ENCODE measurements at places on chromosomes 16 and 17.

DNA sequence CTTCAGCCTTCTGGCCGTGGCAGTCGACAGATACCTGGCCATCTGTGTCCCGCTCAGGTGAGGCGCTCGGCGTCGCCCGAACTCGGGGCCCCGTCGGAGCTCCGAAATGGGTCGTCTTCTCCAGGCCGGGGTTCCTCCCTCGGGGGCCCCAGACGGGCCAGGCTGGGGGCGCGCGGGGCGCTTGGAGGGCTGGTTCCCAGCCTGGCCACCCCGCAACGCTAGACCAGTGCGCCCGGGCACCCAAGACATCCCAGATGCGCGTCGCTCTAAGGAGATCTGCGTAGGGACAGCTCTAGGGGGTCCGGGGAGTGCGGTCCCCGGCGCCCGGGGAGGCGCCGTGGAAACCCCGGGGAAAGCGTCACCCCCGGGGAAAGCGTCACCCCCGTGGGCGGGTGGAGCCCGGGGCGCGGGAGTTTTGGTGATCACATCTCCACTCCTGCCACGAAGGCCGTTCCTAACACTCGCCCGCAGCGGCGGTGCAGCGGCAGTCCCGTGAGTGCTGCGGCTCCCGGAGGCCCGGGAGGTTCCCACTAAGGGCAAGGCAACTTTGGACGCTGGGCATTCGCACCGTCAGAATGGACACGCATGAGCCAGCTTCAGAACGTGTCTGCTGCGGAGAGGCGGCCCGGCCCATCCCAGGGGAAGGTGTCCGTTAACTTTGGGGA lies 729 bp downstream of the ADORA2B start:
- DNase-seq = peak; percentile 14

GRCh38 chr16:57352636-57353047 lies 5.9 kb upstream of the CCL22 start:
- DNase-seq = no peak

DNA sequence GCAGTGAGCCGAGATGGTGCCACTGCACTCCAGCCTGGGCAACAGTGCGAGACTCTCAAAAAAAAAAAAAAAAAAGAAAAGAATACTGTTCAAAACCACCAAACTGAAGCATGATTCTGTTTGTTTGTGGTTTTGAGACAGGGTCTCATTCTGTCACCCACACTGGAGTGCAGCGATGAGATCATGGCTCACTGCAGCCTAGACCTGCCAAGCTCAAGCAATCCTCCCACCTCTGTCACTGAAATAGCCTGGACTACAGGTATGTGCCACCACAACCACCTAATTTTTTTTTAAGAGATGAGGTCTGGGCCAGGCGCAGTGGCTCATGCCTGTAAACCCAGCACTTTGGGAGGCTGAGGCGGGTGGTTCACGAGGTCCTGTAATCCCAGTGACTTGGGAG lies 4.3 kb downstream of the SUMO2 start:
- no peak for DNase-seq

DNA sequence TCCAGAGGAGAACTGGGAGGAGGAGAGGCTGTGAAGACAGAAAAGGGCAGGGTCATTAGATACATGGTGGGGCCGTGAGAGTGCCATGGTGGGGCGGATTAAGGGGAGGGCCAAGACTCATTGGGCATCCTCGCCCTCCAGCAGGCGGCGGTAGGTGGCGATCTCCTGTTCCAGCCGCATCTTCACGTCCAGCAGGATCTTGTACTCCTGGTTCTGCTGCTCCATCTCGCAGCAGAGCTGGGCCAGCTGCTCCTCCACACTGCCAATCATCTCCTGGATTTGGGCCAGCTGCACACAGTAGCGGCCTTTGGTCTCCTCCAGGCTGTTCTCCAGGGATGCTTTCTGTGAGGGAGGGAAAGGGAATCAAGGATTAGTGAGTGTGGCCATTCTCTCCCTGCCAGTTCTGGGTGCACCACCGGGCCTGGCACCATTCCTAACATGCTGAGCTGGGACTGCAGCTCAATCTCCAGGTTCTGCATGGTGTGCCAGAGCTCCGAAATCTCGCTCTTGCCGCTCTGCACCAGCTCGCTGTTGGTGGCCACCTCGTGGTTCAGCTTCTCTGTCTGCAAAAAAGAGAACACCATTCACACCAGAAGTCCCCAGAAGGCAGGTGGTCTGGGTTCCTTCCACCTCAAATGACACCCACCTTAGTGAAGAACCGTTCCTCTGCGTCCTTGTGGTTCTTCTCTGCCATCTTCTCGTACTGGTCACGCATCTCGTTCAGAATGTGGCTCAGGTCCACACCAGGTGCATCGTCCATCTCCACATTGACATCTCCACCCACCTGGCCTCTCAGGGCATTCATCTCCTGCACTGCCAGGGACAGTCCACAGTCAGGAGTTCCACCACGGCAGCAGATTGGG lies 129.0 kb downstream of the CCDC144A start:
- no peak for DNase-seq

DNA sequence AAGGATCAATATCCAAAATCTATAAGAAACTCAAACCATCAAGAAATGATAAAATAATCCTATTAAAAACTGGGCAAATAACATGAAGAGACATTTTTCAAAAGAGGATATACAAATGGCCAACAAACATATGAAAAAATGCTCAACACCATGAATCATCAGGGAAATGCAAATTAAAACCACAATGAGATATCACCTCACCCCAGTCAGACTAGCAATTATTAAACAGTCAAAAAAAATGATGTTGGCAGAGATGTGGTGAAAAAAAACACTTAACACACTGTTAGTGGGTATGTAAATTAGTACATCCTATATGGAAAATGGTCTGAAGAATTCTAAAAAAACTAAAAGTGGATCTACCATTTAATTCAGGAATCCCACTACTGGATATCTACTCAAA lies 379.0 kb upstream of the SOX9 start:
- no peak for DNase-seq

DNA sequence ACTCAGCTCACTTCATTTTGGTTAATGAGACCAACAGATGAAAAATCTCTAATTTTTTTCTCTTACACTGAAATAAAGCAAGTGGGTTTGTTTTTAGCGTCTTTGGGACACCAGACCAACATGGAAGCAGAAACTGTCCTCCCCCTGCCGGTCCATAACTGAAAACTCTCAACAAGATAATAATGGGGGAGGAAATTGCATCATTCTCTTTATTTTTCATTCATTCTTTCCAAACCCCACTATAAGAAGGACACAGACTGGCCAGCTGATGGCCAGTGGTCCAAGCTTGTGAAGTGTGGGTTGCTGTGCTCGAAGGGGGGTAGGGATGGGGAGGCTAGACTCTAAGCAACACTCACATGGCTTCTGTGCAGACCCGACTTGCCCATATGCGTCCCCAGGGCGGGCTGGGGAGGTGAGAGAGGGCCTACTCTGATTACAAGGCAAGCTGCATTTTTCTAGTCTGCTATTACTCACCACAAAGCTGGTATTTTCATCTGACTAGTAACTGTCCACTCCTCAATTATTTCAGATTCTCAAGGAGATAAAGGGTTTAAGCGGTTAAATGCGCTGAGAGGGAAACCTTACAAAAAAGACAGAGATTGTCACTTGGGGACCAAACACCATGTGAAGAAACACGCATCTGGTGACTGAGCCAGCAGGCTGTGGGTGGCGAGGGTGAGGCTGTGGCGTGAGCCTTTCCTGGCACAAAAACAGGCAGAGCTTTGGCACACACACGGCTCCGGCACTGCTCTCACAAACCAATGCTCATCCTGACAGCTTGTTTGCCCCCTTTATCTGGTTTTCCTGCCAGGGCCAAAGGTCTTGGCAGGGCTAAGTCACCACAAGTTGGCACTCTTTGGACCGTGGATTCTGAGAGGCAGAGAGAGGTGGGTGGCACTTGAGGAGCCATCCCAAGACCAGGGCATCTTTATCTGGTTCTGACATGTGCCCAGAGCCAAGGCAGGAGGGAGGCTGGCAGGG lies 38.2 kb downstream of the MARF1 start:
- no peak for DNase-seq

DNA sequence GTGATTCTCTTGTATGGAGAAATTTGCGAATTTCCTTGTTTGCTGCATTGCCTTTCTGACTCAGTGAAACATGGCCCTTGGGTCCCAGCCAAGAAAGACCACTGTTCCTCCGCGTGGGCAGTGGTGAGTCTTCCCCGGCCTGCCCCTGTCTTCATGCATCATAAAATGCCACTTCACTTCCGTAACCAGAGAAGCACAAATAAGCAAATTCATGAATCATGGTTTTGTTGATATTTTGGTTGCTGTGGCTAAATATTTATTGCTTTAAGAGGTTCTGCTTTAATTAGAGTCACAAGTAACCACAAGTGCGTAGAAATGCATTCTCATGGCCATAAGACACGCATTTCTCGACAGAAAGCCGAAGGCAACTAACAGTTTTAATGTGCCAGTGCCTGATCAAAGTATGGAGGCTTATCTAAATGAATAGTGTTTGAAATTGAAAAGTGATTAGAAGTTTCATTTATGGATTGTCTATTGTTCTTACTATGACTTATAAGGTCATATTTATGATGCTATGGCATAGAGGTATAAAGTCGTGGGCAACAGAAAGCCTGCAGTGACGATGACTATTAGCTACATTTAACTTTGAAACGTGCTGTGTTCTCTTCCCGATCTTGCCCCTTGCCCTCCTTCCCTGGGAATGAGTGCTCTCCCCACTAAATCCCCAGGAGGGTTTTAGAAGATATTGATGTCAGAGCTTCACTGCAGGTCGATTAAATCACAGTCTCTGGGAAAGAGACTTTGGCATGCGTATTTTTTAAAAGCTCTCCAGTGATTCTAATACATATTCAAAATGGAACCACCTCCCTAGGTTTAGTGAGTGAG lies 76.0 kb downstream of the WIPI1 start:
- peak; percentile 11 for DNase-seq
